NCI-H526 treated with DMSO at 0.1 percent for 48 hours (cell line): ENCODE measurements at places on chromosomes 4 and X.

GRCh38 chrX:11664211-11665167 is 1.2 kb downstream of the ARHGAP6 start:
- no peak for DNase-seq

- no peak for DNase-seq
These were observed 3.4 kb downstream of the ARX start for GRCh38 chrX:25012433-25012735.

DNA sequence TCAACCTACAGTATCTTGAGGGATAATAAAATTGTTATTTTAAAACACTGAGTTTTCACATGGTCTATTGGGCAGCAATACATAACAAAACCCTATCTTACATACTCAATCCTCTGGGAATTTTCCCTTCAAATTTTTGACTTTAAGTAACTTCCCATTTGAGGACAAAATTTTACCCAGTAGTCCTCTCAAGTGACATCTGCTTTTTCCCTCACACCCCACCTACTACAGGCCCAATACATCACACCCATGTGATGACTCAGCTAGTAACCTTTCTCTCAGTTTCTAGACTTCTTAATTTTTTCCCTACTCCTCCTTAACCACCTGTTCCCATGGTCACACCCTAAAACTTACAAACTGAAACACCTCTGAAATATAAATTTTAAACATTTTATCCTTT is 12.2 kb upstream of the RAP1GDS1 start:
- DNase-seq = no peak

DNA sequence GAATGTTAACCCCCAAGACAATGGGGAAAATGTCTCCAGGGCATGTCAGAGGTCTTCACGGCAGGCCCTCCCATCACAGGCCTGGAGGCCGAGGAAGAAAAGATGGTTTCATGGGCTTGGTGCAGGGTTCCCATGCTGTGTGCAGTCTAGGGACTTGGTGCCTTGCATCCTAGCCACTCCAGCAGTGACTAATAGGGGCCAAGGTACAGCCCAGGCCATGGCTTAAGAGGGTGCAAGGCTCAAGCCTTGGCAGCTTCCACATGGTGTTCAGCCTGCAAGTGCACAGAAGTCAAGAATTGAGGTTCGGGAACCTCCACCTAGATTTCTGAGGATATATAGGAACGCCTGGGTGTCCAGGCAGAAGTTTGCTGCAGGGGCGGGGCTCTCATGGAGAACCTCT is 50.6 kb downstream of the BMP3 start:
- DNase-seq = no peak

GRCh38 chr4:37439809-37440474 is 195.4 kb downstream of the NWD2 start:
- no peak for DNase-seq

- DNase-seq = no peak
These were observed 3.6 kb downstream of the DCK start for GRCh38 chr4:70997036-70997435.

DNA sequence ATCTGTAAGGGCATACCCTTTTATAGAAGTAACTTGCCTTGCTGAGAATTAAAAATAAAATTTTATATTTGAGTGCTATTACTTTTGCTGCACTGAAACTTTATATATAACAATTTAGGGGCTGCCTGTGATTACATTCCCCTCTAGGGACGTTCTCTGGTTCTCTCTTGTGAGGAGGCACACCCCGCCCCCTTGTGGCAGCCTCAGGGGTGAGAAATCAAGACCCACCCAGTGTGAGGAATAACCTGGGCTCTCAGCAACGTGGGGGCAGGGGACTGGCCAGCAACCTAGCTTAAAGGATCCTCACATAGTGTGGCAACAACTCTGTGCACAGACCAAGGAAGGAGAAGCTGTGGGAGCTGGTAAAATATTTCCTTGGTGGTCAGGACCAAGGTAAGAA is 43.7 kb downstream of the MAGEA9 start:
- DNase-seq = no peak

GRCh38 chr4:116088771-116089170 is 975.4 kb upstream of the NDST4 start:
- DNase-seq = no peak

GRCh38 chr4:45350438-45350837 is 624.1 kb upstream of the GNPDA2 start:
- DNase-seq = no peak

GRCh38 chr4:12379191-12379590 is 950.5 kb upstream of the HS3ST1 start:
- DNase-seq = no peak

DNA sequence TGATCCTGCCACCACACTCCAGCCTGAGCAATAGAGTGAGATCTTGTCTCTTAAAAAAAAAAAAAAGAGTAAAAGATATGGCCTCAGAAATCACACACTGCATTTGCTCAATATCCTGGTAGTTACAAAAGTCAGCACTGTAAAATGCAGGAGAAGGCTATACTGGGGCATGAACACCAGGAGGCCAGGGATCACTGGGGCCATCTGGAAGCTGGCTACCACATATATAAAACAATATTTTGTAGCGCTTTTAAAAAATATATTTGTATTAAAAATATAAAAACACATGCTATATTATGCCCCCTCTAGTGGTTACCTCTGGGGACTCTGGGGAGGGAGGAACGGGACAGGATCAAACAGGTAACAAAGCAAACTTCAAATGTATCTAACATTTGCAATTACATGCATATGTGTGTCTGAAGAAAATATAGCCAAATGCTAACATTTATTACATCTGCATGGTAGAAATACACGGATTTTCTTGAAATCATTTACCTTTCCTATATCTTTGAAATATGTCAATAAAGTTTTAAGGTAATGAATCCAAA is 4.0 kb downstream of the C4orf46 start:
- no peak for DNase-seq

DNA sequence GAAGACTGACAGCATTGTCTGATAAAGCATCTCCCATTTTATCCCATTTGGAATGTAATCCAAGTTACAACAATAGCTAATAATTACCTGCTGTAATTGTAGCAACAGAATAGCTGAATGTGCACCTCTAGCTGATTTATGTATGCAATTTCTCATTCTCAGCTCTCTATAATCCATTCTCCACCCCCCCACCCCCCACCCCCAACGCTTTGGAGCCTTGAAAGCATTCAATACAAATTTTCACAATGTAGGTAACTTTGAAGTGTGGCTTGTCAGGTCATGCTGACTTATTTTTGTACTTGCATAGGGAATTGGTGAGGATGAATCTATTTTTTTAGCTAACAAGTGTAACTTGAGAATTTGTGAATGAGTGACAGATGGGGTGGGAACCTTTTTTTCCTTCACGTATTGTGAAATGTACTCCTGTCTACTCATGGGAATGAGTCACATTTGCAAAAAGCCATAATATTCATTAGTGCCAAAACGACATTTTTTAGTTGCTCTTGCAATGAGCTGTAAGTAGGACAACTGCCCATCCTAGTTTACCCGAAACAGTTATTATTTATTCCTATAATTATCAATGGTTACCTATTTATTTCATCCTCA is 159.3 kb downstream of the PALLD start:
- no peak for DNase-seq

- DNase-seq = no peak
These were observed 154.3 kb downstream of the CFAP299 start for GRCh38 chr4:80489798-80490197.

GRCh38 chr4:109465069-109465468 is 31.5 kb downstream of the SEC24B start:
- no peak for DNase-seq

DNA sequence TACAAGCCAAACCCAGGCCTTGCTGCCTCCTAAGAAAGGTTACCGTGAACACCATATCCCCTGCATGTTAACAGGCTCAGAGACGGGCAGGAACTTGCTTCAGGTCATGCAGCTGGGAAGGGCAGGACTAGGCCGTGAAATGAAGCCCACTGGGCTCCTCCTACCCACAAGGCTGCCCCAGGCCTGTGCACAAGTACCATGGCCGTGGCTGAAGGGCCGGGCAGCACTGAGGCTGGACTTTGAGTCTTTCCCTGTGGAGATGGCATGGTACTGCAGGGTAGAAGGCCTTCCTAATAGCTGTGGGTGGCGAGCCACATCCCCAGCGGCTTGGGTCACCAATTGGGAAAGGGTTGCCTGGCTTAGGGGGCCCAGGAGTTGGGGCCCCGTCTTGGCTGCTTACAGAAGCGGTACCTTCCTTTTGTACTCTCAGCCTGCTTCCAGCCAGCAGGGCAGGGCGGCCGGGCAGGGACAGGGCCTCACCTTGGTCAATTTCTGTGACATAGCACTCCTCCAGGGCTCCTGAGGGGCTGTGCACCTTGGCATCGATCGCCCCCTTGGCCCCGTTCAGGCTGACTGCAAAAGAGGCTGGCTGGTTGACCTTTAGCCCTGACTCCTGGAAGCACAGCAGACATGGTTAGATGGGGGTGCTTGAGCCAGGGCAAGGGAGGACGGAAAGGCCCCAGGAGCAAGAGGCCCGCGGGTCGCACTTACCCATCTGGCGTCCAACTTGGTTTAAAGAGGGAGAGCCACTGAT is 23.8 kb downstream of the FLNA start:
- DNase-seq = no peak

DNA sequence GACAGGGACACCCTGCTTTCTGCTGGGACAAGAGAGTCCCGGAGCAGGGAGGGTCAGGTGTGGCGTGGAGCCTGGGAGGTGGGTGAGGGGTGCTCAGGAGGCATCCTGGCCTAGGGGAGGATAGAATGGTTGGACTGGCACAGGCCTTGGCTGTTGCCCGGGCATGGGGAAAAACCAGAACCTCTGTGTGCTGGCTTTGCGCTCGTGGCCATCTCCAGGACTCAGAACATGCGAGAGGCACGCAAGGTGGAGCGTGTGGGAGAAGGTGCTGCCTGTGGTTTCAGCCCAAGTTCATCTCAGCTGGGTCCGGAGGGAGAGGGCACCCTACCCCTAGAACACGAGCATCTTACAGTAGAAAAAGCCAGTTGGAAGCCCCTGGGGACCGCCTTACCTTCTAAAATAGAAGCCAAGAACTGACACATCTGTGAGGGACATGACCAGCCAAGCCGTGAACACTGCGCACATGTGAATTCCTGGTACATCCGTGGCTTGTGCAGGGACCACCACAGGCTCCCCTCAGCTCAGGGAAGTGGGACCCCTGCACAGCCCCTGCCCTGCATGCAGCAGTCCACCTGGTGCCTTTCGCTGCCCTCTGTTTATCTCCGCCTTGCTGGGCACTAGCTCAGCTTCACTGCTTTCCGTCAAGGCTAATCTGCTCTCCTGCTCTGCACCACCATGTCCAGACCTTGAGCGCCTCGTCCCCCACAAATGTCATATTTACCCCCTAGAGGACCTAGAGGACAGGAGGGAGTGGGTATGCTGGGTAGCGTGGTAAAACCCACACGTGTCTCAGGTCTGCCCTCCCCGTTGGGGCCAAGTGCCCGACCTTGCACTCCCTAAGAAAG is 13.5 kb downstream of the MSANTD1 start:
- DNase-seq = no peak

- no peak for DNase-seq
These were observed 233.3 kb downstream of the AR start for GRCh38 chrX:67777148-67777547.

GRCh38 chrX:71053217-71053621 is 14.9 kb downstream of the SNX12 start:
- DNase-seq = no peak

GRCh38 chr4:88706574-88706973 is 8.9 kb upstream of the NAP1L5 start:
- DNase-seq = peak; percentile 79

DNA sequence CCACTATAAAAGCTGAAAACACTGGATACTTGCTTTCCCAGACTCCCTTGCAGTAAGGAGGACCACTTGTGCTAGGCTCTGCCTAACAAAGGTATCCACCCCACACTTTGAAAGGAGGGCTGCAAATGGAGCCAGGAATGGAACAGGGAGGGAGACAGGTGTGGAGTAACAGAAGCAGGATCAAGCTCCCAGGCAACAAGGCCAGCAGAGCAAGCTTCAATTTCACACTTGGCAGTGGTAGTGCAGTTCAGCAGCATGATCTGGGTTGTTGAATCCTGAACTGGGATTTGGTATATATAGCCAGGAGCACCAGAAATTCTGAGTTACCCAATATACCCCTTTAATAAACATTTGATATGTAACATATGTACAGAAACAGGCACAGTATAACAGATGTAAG is 9.8 kb downstream of the LAMP2 start:
- no peak for DNase-seq

DNA sequence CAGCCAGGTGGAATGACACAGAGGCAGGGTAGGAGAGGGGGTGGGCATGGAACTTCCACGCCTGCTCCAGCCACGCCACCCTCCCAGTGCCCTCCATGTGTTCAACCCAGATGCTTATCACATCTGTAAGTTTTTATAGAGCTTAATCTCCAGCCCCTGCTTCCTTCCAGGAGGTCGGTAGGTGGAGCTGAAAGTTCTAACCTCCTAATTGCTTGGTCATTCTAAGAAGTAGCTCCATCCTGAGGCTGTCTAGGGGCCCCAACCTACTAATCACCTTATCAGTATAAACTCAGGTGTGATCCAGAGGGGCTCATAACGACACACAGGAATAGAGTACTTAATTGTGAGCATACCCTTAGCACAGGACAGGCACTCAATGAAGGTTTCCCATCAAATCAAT is 18.3 kb downstream of the QDPR start:
- no peak for DNase-seq

DNA sequence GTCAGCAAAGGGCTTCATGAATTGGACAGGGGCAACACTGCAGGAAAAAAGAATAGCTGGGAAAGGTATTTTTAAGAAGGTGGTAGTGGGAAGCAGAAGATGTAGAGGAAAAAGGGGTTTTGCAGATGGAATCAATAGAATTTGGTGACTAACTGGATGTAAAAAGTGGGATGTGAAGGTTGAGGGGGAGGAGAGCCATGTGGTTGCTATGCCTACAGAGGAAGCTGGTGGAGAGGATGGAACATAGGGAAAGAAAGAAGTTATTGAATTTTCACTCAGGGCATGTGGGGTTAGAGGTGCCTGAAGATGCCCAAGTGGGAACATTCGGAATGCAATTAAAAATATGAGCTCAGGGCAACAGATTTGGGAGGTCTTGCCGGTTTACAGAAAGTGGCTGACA is 33.0 kb downstream of the REELD1 start:
- no peak for DNase-seq

DNA sequence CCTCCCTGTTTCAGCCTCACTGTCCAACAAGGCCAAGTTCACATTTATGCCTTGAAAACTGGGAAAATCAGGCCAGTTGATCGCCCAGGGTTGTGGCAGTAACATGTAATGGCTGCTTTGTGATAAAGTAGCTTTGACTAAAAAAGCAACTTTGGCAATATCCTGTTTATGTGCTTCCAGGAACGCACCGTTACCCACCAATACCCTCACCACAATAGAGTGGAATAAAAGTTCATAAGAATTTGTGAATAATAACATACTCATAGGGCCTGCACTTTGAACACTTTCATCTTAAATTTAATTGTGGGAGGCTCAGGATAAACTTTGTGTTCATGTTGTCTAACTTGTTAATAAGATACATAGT is 80.7 kb upstream of the MAML3 start:
- no peak for DNase-seq

- DNase-seq = no peak
These were observed 23.5 kb downstream of the UVSSA start for GRCh38 chr4:1370321-1371124.

DNA sequence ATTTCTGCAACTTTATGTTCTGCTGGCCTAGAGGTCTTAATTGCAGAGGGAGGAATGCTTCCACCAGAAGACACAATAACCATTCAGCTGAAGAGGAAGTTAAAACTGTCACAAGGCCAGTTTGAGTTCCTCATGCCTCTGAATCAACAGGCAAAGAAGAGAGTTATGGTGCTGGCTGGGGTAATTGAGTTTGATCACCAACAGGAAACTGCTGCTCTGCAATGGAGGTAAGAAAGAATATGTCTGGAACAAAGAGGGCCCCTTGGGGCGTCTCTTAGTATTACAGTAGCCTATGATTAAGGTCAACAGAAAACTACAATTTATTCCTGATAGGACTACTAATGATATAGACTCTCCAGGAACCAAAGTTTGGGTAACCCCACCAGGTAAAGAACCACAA is 744.0 kb downstream of the FSTL5 start:
- no peak for DNase-seq
